Hematopoietic multipotent progenitor cell treated with erythropoietin and hydrocortisone succinate and interleukin-3 and kit ligand, for 6 days (in vitro differentiated cells): ENCODE measurements at places on chromosomes 2 and 18.

DNA sequence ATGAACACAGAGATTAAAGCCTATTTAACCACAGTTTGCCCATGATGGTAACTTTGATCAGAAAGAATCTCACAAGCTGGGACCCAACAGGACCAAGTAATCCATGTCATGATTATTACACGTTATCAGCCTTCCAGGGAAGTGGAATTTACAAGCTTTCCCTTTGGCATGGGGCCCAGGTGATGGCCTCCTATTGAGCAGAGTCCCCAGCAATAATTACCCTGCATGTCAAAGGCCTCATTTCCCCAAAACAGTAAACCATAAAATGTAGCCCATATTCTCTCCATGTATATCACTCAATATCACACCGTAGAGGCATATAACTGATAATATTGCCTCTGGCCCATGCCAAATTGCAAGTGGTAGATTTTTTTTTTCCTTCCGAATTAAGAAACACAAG is 38.9 kb downstream of the PRKRA start:
- DNase-seq = no peak

DNA sequence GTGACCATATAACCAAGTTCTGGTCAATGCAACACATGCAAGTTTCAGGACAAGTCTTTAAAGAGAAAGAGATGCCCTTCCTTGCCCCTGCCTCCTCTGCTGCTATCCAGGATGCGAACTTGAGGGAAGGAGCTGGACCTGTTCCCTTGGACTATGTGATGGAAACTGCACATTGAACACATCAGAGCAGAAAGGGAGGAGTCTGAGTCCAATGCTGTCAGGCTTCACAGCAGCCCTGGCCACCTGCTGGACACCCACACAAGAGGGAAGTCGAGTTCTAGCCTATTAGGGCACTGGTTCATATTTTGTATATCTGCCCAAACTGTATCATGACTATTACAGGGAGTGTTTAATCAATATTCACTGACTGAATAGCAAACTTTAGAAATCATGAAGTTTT is 38.3 kb upstream of the TEX51 start:
- DNase-seq = no peak

DNA sequence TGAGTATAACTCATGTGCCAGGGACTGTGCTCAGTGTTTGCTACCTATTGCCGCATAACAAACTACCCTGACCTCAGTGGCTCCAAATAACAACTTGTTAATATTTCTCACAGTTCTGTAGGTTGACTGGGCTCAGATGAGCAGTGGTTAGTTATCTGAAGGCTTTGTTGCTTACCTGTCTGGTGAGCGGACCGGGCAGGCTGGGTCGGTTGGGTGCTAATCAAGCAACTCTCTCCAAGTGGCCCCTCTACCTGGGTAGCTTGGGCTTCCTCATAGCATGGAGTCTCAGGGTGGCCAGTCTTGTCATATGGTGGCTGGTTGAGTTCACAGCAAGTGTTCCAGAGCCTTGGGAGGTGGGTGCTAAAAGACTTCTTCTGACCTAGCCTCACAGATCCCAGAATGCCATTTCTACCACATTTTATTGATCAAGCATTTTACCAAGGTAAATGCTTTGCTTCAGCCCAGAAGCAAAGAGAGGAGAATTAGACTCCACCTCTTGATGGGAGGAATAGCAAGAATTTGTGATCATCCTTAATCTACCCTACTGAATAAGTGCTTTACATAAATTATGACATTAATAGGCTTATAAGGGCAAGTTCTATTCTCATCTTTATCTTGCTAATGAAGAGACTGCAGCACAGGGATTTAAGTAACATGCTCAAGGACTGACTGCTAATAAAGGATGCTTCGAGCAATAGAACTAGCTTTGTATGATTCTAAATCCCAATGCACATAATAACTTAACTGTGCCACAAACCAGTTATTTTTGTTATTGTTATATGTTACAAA is 16.9 kb downstream of the RAB31 start:
- no peak for DNase-seq

DNA sequence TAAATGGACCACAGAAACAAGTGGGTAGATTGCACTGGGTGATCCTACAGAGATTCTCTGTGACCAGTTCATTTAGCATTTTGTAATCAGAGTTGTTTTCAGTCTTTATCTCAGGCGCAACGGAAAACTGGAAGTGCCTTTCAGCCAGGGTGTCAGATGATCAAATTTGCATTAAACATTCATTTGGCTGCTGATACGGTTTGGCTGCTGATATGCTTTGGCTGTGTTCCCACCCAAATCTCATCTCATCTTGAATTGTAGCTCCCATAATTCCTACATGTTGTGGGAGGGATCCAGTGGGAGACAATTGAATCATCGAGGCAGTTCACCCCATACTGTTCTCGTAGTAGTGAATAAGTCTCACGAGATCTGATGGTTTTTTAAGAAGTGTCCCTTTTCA is 1396.1 kb upstream of the TMEFF2 start:
- no peak for DNase-seq

GRCh38 chr2:188969236-188969635 is 4.9 kb upstream of the COL3A1 start:
- no peak for DNase-seq

DNA sequence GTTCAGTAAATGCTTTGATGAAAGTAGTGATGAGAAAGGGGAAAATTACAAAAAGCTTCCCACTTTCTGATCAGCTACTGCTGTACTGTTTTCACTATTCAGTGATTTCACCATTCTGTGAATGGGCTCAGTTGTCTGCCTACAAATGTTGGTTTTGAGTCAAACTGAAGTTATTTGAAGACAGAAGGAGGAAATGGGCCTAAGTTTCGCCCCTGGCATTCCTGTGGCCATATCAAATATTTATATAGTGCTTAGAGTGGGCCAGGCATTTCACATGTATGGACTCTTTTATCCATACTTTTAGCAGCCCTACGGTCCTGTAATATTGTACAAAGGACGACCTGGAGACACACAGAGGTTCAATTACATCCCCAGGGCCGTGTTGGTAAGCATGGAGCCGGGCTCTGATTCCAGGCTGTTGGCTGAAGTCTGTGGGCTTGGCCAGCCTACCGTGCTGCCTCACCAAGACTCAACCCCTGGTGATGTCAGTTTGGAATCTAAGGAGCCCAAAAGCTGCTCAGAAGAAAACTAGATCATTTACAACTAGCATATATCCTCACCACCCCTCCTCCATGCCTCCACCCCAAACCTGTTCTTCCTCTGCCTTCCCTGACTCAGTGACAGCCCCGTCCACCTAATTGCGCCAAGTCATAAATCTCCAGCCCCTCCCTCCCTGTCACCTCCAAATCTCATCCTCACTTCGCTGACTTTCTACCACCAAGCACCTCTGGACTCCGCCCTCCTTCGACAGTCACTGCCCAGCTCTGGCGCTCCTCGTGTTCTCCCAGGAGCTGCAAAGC is 10.1 kb upstream of the GRHL1 start:
- no peak for DNase-seq

DNA sequence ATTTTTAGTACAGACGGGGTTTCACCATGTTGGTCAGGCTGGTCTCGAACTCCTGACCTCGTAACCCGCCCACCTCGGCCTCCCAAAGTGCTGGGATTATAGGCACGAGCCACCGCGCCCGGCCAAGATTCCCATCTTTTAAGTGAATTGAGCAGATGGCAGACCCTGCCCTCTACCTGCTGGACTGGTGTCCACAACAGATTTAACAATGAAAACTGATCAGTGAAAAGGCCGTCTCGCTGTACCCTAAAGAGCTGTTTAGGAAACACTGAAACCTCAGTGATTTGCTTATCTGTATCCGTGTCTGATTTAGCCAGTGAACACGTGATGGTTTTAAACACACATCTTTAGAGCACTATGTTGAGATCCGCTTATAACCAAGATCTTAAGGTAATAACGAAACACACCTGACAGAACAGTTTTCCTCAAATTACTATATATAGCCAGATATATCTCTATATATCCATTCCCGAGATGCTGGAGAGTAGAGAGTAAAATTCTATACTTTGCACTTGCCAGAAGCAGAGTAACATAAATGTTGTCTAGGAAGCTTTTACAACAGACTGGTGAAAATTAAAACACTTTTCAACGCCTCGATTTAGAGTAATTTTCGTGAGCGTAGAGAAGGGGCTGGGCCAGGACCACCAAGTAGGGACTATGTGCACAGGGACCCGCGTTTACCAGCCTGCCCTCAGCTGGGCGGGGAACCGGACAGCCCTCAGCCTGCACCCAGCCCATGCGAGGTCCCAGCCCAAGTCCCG is 594 bp downstream of the FAM161A start:
- DNase-seq = peak; percentile 81

DNA sequence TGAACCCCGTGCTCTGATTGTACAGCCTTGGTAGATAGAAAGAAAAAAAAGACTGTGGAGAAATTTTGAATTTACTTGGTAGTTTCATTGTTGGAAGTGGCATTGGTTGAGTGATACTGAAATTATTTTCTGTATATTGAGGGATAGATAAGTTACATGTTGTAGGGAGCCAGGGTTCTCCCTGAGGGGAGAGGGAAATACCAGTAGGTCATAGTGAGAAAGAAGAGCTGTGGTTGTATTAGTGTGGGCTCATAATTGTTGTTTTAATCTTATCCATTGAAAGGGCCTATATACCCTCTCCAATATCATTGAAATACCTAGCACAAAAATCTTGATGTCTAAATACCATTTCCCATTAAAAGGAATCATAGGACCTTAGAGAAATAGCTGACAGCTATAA is 16.9 kb upstream of the RAB31 start:
- DNase-seq = no peak

DNA sequence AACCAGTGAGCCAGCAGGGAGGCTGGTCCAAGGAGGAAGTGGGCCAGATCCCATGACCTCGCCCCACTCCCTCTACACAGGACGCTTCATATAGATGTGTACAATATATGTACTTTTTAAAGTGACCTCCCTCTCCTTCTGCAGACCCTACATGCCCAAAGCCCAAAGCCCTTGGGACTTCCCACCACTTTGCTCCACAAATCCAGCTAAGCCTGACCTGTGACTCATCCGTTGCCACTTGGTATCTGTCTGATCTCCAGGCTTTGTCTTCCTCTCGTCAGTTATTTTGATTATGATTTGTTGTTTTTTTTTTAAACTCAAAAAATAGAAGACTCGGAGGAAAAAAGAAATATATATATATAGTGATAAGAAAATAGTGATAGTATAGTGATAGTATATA is 470.8 kb downstream of the KCNJ3 start:
- DNase-seq = no peak

DNA sequence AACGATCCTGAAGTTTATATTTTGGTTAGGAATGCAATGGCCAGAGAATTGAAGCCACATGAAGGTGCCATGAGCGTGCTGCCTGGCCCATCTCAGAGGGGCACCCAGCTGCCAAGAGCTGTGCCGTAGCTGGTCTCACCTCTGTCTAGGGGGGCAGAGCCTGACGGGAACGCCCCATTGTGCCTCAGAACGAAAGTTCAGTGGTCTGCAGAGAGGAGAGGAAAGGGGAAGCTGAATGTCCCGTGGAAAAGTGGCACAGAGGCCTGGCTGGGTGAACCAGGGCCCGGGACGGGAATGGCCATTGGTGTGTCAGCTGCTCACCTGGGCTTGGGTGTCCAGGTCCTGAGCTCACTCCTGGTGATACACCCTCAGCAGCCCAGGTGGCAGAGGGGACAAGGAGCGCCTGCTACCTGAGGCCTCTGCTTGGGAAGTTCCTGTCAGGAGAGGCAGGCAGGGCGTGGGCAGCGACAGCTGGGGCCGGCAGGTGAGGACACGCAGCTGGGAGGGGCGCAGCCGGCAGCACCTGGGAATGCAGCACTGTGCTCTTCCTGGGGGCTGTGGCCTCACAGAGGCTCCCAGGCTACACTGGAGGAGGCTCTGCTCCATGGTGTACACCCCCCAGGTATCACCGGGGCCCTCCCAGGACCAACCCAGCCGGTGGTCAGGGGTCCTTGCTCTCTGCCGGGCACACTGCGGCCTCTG is 67.3 kb downstream of the PARD6G start:
- no peak for DNase-seq

- peak; percentile 4 for DNase-seq
Observed at GRCh38 chr18:44668270-44668975, 12.3 kb upstream of the SETBP1 start.
